ENCODE measurements at places on chromosomes 13 and 19.
A peak's percentile ranks its signal among the peaks of the same experiment; 100 is the strongest.

- no peak for DNase-seq
These were observed 209.5 kb downstream of the DNAJC15 start for GRCh38 chr13:43232873-43233265.

DNA sequence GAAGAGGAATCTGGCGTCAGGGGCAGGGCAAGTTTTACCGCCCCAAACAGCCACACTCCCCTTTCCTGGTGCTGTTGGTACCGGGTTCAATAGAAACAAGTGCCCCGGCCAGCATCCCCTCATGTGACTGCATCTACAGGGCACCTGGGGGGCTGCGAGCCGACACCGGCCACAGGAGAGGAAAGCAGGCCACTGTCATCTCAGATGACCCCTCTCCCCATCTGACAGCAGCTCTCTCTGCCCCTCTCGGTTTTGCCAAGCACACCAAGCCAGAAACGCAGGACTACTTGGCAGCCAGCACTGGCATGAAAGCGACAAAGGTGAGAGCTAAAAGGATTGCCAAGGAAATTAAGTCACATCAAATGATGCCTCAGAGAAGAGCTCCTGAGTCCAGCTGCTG, 37.1 kb downstream of the MLLT1 start:
- DNase-seq = peak; percentile 17

- DNase-seq = no peak
These were observed 131.2 kb downstream of the IRS2 start for GRCh38 chr13:109655206-109655600.

GRCh38 chr13:51549050-51549449, 35.2 kb upstream of the WDFY2 start:
- DNase-seq = no peak

DNA sequence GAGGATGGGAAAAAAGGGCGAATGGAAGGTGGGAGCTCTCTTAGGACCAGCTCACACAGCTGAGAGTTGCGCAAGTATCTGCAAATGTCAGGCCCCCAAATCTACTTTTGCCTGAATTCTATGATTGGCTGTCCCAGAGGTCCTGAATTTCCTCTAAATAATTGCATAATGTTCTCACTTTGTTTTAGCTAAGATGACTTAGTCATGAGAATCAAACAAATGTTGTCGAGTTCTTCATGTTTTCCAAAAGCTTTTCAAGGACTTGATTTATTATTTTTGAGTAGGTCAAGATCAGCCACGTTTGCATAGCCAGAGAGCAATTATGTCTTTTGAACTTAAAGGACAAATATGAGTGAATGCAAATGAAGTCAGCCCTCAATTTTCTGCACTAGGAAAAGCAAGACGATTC, 246.6 kb upstream of the MAB21L1 start:
- DNase-seq = no peak

DNA sequence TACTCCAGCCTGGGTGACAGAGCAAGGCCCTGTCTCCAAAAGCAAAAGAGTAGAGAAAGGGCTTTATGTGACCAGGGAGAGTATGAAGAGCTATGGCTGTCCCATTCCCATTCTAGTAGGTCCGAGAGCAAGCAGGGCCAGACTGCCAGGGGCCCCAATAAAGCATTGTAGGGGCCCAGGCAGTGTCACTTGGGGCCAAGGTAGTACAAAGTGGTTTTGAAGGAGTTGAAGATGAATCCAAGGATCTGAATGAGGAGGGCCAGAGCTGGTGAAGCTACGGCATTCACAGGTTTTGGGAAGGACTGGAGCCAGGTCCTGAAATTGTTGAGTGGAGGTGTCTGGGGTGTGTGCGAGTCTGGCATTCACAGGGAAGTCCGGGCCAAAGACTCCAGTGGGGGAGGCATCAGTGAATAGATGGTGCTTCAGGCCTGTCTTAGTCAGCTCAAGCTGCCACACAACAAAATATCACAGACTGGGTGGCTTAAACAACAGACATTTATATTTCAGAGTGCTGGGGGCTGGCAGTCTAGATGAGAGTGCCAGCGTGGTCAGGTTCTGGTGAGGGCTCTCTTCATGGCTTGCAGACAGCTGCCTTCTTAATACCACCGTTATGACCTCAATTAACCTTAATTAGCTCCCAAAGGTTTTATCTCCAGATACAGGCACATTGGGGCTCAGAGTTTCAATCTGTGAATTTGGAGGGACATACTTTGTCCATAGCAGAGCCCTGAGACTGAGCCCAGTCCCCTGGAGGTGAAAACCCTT, 9.9 kb downstream of the NACC1 start:
- DNase-seq = no peak

DNA sequence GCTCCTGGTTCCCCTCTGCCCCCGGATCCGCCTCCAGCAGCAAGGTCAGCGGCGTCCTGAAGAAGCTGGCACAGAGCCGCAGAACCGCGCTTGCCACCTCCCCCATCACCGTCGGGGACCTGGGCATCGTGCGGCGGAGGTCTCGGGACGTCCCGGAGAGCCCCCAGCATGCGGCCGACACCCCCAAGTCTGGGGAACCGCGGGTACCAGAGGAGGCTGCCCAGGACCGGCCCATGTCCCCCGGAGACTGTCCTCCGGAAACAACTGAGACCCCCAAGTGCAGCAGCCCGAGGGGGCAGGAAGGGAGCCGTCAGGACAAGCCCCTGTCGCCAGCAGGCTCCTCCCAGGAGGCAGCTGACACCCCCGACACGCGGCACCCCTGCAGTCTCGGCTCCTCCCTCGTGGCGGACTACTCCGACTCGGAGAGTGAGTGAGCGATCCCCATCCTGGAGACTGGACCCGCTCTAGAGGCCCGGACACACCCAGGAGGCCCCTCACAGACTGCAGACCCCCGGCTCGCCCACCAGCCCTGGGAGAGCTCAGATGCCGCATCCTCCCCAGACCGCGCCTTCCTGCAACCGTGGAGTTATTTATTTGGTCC, 1.6 kb upstream of the MRI1 start:
- DNase-seq = no peak

DNA sequence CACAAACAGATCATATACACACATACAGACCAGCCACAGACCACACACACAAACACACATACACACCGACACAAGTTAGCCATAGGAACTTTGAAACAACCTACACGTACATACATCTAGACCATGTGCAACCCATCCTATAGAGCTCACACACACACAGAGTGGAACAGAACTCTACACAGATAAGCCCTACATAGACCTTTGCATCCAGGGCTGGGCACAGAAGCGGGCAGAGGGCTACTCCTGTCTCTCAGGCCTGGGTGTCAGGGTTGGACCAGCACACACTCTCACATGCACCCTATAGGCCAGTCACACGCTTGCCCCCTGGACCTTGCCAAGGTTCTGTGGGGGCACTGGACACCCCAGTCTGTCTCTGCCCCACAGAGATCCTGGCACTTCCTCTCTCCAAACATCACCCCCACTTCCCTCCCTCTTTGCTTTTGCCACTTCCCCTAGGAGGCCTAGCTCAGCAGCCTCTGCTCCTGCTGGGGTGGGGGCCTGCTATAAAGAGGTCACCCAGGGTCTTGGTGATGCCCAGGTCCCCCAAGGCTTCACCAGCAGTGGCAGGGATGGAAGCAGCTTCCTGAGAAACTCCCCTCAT, 5.8 kb upstream of the JUNB start:
- peak; percentile 40 for DNase-seq

DNA sequence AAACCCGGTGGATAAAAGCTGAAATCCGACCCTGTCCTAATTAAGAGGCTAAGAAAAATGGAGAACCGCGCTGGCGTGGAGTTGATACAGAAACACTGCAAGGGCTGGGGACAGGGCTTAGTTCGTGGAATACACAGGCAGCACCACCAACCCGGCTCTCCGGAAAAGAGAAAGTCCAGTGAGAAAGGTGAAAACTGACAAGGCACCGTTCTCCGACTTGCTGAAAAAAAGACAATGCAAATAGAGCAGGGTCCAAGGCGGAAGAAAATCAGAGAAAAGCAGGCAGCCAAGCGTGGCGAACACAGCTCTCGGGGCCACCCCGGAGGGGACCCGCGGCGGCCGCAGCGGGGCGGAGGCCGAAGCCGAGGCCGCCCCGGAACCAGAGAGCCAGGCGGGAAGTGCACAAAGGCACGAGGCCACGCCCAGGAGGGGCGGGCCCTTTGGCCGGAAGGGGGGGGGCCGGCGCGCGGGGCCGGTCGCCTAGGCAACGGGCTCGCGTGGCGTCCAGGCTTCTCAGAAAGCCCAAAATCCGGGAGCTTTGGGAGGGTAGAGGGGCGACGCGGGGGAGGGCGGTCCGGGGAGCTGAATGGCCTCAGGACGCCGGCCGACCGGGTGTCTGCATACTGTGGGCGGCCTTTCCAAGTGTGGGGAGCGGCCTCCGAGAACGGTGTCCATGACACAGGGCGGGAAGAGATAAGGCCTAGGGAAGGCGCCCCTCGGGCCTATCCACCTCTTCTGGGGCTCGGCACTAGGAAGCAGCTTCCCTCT, 1.2 kb upstream of the ING1 start:
- peak; percentile 96 for DNase-seq

DNA sequence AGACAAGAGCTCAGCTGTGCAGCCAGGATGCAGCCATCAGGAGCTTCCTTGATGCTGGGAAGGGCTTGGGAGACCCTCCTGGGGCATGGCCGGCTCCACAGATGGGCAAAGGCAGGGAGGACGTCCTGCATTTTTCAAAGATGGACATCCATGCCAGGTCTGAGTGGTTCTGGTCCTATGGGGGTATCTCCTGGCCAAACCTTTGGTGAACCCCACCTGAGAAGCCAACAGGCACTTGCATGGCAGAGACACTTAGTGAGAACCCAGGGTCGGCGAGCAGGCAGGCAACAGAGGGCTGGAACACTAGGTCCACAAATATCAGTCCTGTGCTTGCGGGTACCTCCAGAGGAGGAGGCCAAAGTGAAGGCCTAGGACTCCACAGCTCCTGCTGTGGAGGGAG, 70.0 kb downstream of the KCTD15 start:
- no peak for DNase-seq

- DNase-seq = no peak
These were observed 80.8 kb upstream of the ZNF507 start for GRCh38 chr19:32264568-32264967.

GRCh38 chr13:93244918-93245280, 18.3 kb downstream of the GPC6 start:
- DNase-seq = no peak

DNA sequence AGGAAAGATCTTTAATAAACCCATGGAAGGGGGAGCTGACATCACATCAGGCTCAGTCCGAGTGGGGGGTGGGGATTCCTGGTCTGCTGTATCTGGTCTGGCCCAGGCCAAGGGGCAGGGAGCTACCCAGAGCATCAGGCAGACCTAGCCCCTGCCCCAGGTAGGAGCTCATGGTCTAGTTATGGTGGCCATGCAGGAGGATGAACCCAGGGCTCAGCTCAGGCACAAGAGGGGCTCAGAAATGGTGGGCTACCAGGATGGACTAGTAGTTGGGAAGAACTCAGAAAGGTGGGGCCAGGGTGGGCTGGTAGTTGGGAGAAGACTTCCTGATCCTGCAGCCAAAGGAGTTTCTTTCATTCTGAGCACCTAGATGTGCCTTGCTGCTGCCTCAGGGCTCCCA, 14.3 kb downstream of the VSTM2B start:
- no peak for DNase-seq

- DNase-seq = no peak
These were observed 93.8 kb upstream of the RAP2A start for GRCh38 chr13:97339988-97340749.

GRCh38 chr19:15629003-15629880, 11.5 kb upstream of the CYP4F3 start:
- DNase-seq = peak; percentile 81

- DNase-seq = no peak
These were observed 135.1 kb downstream of the GPC6 start for GRCh38 chr13:93361703-93362102.

All from femur (tissue), 1 donor.